ENCODE measurements at places on chromosomes 3 and 15. TPM values are rescaled to one million over a fixed set of nuclear protein-coding genes. Genes with fewer than 3 reads are reported as not detected.

DNA sequence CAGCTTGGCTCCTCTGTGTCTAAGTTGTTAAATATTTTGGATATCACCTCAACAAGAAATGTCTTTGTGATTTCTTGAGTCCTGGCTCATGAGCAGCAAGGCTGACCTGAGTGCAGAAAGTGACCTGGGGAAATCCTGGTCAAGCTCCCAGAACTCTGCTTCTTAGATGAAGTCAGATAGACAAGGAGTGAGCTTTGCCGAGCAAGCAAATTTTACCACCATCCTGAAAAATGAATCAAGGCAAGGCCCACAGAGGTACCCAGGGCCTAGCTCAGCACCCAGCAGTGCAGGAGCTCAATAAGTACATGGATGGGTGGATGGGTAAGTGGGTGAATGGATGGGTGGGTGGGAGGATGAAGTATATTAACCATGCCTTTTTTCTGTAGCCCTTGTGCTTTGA lies 291.8 kb downstream of the UACA start:
- DNase-seq: no peak

DNA sequence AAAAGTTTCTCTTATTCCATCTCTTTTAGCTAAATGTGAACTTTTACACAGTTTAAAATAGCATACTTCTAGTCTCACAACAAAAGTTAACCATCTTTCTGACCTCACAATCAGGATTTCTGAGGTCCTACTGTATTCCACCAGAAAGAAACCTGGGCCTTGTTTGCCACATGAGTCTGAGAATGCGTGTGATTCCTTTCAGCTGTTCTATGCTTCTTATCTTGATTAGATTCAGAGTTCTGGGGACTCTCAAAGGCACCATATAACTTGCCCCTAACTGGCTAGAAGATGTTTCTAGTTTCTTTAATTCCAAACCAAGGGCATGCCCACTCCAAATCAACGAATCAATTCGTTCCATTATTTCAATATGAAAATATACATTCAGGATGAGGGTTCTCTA lies 131.1 kb downstream of the ATP8B4 start:
- no peak for DNase-seq

GRCh38 chr3:66495668-66496045 lies 5.2 kb downstream of the LRIG1 start:
- no peak for DNase-seq

GRCh38 chr15:71921191-71921590 lies 110.8 kb downstream of the NR2E3 start:
- no peak for DNase-seq

- DNase-seq: no peak
Measured at GRCh38 chr3:57729334-57730045, 26.6 kb upstream of the SLMAP start.

DNA sequence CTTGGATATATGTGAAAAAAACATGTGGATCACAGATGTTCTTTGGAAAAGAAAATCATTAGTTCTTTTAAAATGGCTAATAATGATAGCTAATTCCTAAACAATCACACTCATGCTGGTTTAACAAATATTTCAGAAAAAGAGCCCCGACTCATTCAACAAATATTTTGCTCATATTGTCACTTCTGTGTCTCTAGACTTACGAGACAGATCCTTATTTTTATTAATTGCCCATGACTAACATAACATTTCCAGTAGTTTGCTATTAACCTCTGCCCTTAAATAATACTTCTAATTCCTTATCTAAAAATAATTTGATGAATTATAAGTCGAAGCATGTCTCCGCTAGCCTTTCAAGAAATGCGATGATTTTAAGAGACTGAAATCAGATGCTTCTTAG lies 70.4 kb downstream of the SATB1 start:
- peak; percentile 71 for DNase-seq

DNA sequence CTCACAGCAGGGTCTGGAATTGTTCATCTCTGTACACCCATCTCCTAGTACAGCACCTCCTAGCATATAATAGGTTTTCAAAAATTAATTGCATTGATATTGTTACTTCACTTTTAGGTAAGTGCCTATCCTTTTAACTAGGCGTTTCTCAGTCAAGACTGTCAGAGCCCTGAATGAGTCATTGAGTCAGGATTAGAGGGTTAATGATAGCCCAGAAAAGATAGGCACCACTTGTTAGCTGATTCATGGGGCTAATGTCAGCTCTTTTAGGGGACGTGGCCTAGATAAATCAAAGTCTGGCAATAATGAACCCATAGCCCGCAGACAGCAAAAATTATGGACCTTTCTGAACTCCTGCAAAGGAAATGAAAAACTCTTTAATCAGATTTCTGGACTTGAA lies 42.9 kb downstream of the TIMP4 start:
- no peak for DNase-seq

GRCh38 chr15:19974998-19975397 lies 566.6 kb downstream of the GOLGA6L6 start:
- DNase-seq: no peak

DNA sequence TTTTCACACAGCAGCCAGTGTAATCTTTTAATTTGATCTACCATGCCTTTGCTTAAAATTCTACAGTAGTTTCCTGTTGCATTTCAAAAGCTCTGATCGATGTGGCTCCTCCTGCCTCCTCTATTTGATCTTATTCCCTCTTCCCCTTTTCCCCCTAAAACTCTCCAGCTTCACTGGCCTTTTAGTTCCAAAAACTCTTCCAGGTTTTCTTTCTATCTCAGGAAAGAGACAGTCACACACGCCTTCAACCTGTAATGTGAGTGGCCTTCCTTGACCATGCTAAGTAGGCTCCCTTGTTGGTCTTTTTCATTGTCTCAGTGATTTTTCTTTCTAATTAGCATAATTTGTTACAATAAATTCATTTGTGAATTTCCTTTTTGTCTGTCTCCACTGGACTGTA lies 985 bp downstream of the TEX9 start:
- DNase-seq: no peak

- no peak for DNase-seq
Measured at GRCh38 chr3:47412842-47413520, 32.2 kb downstream of the PTPN23 start.

GRCh38 chr3:145197051-145197820 lies 963.7 kb downstream of the PLOD2 start:
- DNase-seq: no peak

GRCh38 chr3:177523872-177524438 lies 326.7 kb upstream of the TBL1XR1 start:
- no peak for DNase-seq

DNA sequence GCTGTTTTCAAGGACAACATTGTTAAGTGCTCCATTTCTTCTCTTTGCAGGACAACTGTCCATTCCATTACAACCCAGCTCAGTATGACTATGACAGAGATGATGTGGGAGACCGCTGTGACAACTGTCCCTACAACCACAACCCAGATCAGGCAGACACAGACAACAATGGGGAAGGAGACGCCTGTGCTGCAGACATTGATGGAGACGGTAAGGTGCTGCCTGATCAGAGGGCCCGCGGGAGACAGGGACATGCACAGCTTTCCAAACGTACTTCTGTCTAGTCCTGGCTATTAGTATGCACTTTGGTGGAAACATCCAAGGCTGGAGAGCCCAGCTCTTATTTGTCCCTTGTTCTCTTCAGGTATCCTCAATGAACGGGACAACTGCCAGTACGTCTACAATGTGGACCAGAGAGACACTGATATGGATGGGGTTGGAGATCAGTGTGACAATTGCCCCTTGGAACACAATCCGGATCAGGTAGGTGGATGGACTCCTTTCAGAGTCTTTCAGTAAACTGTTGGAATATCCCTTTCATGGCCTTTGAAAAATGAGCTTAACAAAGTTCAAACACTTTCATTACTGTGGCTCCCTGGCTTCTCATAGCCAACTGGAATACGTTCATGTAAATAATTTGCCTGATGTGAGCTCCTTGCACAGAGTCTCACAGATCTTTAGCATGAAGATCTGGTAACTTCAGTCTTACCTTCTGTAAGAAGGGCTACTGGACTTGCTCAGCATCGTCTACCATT lies 10.4 kb downstream of the THBS1 start:
- peak; percentile 16 for DNase-seq

DNA sequence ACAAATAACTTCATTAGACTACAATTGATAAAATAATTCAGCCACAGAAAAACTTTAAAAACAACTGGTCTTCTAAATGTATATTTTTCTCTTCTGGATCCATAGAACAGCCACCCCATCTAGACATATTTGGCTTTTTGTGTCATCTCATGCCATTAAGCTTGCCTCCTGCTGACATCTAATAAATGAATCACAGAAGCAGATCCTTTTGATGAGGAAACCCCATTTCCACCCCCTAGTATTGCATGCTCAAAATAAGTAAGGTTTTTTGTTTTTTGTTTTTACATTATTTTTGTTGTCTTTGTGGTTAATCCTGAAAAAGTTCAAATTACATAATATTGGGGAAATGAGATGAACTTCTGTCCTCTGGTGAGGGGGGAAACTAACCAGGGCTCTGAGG lies 94.8 kb downstream of the DUT start:
- DNase-seq: no peak

DNA sequence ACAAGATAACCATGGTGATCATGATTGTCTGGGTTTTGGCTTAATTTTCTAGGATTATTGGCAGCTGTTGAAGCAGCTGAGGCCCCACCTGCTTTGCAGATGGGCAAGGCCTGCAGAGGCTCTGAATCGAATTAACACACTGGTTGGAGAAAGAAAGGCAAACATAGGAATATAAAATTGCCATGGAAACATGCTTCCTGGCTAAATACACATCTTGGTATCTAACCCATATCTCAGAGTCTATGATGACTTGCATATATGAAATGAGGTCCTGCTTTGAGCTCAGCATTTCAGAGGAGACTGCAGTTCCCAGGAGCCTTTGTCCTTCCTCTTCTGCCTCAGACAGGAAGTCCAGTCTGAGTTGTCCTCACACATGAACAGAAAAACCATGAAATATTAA lies 24.3 kb upstream of the SV2B start:
- no peak for DNase-seq

GRCh38 chr3:97417-98258 lies 98.9 kb upstream of the CHL1 start:
- no peak for DNase-seq

- peak; percentile 74 for DNase-seq
Measured at GRCh38 chr3:192957441-192958021, 39.9 kb upstream of the MB21D2 start.

GRCh38 chr15:62835351-62835750 lies 207.2 kb upstream of the TPM1 start:
- DNase-seq: no peak

- no peak for DNase-seq
Measured at GRCh38 chr15:94968133-94968532, 736.8 kb downstream of the MCTP2 start.

DNA sequence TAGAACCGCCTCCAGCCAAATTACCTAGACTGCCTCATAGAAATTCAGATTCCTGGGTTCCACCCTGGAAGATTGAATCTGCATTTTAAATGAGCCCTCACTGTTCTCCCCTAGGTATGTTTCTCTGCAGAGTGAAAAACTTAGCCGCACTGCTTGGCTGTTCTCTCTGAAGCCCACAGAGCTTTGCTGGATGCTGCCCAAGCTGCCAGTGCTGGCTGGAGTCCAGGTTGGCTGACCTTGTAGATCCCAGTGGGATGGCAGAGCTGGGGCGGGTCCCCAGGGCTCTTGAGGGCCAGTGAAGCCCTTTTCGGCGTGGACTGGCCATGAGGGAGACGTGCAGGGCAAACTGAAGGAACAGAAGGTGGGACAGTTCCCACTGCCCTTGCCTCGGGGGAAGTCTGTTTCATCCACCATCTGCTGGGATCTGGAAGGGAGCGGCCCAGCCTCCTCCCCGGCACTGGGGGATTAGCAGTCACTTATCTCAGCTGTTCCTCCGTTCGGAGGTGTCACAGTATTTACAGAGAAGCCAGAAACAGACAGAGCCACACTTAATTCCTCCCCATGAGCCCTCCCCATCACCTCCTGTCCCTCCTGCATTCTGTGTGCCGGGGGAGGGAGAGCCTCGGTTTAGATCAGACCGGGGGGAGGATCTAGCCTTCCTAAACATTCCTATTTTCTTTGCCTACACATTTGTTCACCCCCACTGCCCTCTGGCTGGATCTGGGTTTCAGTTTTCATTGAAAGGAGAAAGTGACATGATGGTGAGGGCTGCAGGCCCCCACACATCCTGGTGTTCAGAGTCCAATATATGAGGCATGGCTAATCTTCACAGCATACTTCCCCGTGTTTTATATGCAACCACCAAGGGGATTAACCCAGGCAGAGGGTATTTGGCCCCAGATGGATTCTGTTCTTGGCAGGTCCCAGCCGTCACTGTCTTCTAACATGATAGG lies 4.1 kb upstream of the ACTC1 start:
- no peak for DNase-seq

- DNase-seq: no peak
Measured at GRCh38 chr3:101102678-101103296, 109.6 kb upstream of the ABI3BP start.

- no peak for DNase-seq
Measured at GRCh38 chr15:69585937-69586336, 133.3 kb downstream of the RPLP1 start.

DNA sequence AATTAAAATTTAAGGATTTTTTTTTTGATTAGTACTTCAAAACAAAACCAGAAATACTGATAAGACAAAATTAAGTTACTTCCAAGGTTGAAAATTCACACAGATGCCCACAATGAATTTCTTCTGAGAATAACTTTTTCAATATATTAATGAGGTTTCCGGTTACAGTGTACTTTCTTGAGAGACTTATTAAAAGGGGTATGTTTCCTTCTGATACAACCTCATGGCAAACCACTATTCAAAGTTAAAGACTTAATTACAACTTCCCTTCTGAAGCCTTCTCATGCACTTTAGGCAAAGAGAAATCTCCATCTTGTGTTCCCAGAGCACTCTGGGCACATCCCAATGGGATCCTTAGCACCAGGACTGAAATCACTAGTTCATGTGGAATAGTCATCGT lies 36.2 kb downstream of the MTHFS start:
- DNase-seq: no peak

The TMCO5A gene
- polyA plus RNA-seq: not detected

The TMEM207 gene
- polyA plus RNA-seq: not detected

The DTX3L gene
- polyA plus RNA-seq: 3.5 TPM

The XIRP1 gene
- polyA plus RNA-seq: 0.05 TPM

The SLC24A5 gene
- polyA plus RNA-seq: not detected

The OSTN gene
- not detected for polyA plus RNA-seq

The ATP13A5 gene
- not detected for polyA plus RNA-seq

The SMAD6 gene
- polyA plus RNA-seq: 3.8 TPM

The C3orf85 gene
- not detected for polyA plus RNA-seq

The SLC28A2 gene
- polyA plus RNA-seq: not detected

The ROPN1B gene
- polyA plus RNA-seq: not detected

The STAC gene
- 40.5 TPM for polyA plus RNA-seq

The ZNF662 gene
- 2.1 TPM for polyA plus RNA-seq

The GOLGA8R gene
- polyA plus RNA-seq: 1.1 TPM

The BRPF1 gene
- 10.0 TPM for polyA plus RNA-seq

The GPR27 gene
- polyA plus RNA-seq: 0.02 TPM

The FSIP1 gene
- polyA plus RNA-seq: 0.65 TPM

The THAP10 gene
- polyA plus RNA-seq: 3.8 TPM

The GALNT15 gene
- 5.0 TPM for polyA plus RNA-seq

The ACTC1 gene
- polyA plus RNA-seq: 15.2 TPM

The TTLL13 gene
- 0.04 TPM for polyA plus RNA-seq

The TIGIT gene
- not detected for polyA plus RNA-seq
